Prostate gland (tissue), 2 donors: ENCODE measurements at places on chromosomes 3 and 15.

DNA sequence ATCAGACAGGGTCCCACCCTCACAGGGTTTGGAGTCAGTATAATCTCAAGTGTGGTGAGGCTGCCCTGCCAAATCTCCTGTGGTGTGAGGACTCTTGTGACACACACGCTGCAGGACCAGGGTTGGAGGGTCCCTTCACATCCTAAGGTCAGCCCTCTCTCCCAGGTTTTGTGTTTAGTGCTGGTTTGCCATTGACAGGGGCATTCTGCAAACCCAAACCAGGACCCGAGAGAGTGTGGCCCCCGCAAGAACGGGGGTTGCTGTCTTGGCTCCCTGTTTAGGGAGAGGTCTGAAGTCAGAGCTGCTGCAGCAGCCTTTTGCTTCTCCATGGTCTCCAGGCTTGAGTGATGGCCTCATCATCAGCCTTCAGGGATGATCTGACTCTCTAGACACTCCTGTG is 14.7 kb downstream of the FAM107A start:
- H3K27ac ChIP-seq = no peak overlapping the region
- H3K27me3 ChIP-seq = no peaks in the 10 kb centered on the region
- no peak for DNase-seq
- no peak overlapping the region for H3K4me3 ChIP-seq
- H3K36me3 ChIP-seq = no peaks in the 10 kb centered on the region

DNA sequence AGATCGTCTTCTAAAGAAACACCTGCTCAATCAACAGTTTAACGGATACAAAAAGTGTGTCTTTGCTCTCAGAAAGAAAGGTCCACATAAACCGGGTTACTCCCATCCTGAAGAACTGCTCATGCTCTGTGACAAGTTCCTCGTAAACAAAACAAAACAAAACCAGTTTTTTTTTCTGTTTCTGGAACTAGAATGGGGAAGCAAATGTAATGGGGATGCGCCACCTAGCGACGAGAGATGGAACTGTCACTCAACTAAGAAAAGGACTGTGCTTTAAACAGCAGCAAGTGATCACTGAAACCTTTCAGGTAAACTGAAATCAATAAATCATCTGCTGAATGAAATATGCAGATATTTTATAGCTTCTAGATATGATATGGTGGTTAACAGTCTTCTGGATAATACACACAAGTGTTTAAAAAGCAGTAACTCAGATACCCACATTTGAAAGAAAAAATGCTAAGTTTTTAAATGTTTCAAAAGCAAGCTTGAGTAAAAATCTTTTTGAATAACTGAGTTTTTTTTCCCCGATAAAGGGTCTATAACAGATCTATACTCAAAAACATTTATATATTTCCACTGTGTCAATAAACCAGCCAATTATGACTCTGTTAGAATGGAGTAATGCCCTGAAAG is 10.9 kb downstream of the TM2D3 start:
- no peak overlapping the region for H3K4me3 ChIP-seq
- no peak overlapping the region for H3K27ac ChIP-seq
- peak; percentile 57 for DNase-seq
- H3K36me3 ChIP-seq = peaks cover 5% of the 10 kb centered on the region

DNA sequence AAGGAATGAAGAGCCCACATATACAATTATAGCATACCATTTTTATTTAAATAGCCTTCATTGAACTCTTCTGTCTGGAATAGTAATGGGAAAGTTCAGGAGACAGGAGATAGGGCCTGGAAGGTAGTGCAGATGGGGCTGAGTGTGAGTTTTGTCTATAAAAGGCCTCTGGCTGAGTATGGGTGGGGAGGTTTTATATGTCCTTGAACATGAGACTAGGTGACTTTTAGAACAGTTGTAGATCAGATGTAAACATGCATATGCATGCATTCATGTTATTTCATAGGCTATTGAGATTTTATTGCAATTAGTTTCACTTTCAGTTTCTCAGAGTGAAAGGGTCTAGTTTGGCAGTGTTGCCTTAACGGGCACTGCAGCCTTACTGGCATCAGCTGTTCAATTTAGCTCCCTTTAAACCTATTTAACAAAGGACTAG is 27.1 kb downstream of the CGGBP1 start:
- H3K4me1 ChIP-seq = no peaks in the 10 kb centered on the region
- H3K36me3 ChIP-seq = no peaks in the 10 kb centered on the region
- no peak for DNase-seq
- peak overlapping the region; percentile 47 for H3K27ac ChIP-seq

- no peak overlapping the region for H3K27ac ChIP-seq
- H3K36me3 ChIP-seq = no peaks in the 10 kb centered on the region
- DNase-seq = no peak
- no peaks in the 10 kb centered on the region for H3K4me1 ChIP-seq
Measured at GRCh38 chr15:33460166-33460805, 149.5 kb downstream of the RYR3 start.

GRCh38 chr3:138946663-138947494 is at the start of the genes FOXL2 and FOXL2NB:
Gene FOXL2, minus strand, starts transcription at chr3:138947137. Its CDS starts 415 bp downstream, at chr3:138946722.
Gene FOXL2NB, plus strand, starts transcription at chr3:138947217. Its CDS starts 148 bp downstream, at chr3:138947365.
- peaks cover 54% of the 10 kb centered on the region for H3K27me3 ChIP-seq
- no peaks in the 10 kb centered on the region for H3K36me3 ChIP-seq
- peaks cover 8% of the 10 kb centered on the region for H3K4me1 ChIP-seq
- peak within 1 kb of the TSS; percentile 12 for H3K4me3 ChIP-seq

- no peaks in the 10 kb centered on the region for H3K36me3 ChIP-seq
- H3K4me3 ChIP-seq = no peak overlapping the region
- no peak for DNase-seq
- no peaks in the 10 kb centered on the region for H3K27me3 ChIP-seq
- no peaks in the 10 kb centered on the region for H3K4me1 ChIP-seq
Measured at GRCh38 chr3:184731786-184732537, 20.1 kb upstream of the MAGEF1 start.
